Renal cortex interstitium (tissue), 15 donors: ENCODE measurements at places on chromosomes 11 and 22. TPM values are rescaled to one million over a fixed set of nuclear protein-coding genes. Genes with fewer than 3 reads are reported as not detected.

DNA sequence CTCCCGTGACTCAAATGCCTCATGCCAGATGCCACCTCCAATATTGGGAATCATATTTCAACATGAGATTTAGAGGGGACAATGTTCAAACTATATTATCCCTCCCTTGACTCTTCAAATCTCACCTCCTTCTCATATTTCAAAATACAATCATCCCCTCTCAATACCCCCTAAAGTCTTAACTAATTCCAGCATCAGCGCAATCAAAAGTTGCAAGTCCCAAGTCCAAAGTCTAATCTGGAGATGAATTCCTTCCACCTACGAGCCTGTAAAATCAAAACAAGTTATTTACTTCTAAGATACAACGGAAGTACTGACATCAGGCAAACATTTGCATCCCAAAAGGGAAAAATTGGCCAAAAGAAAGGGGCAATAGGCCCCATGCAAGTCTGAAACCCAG, 67.2 kb upstream of the SC5D start:
- no peak for DNase-seq

DNA sequence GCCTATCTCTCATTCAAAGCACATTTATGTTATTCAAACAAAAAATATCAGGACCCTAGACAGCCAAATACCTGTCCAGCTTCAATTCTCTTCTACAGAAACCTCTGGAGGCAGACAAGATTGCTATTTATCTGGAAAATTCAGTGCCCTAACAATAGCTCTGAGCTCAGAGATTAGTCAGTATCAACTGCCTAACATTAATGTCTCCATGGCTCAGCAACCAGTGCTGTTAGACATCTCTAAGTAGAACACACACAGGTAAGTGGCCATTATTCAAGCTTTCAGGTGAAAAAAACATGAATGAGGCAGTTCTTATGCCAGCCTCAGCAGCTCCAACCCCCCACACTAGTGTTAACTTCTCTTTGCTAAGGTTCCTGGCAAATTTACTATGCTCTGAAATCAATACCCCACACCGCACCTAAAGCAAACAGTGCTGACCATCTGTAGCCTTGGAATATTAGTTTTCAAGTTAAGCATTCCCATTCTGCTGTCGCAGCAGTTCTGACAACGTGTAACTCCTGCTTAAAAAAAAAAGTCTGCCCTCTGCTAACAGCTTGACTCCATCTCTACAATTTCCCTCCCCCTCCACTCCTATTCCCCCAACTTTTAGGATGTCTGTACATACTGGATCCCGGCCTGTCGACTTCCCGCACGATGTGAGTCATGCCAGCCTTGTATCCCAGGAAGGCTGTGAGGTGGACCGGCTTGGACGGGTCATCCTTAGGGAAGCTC, 1.5 kb downstream of the RPL3 start:
- DNase-seq = no peak

Gene HBG2
- 4,071 TPM for polyA plus RNA-seq

Gene BIRC2
- polyA plus RNA-seq = 89.0 TPM
